ENCODE measurements at places on chromosomes 1 and 21.
A peak's percentile ranks its signal among the peaks of the same experiment; 100 is the strongest.

DNA sequence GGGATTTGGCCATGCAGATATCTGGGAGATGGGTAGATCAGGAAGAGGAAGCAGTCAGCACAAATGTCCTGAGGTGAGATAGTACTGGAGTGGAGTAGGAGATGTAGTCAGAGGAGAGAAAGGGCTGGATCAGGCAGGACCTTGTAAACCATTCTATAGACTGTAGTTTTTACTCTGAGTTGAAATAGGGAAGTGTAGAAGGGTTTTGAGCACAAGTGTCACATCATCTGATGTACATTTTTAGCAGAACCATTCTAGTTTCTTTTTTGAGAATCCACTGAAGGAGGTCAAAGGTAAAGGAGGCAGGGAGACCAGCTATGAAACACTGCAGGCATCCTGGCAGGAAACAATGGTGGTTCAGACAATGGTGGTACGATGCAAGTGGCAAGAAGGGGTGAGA is 194.6 kb upstream of the RRP15 start:
- no peak for DNase-seq

- peak; percentile 19 for DNase-seq
These were observed 1.4 kb upstream of the RBM15 start for GRCh38 chr1:110337704-110338308.

DNA sequence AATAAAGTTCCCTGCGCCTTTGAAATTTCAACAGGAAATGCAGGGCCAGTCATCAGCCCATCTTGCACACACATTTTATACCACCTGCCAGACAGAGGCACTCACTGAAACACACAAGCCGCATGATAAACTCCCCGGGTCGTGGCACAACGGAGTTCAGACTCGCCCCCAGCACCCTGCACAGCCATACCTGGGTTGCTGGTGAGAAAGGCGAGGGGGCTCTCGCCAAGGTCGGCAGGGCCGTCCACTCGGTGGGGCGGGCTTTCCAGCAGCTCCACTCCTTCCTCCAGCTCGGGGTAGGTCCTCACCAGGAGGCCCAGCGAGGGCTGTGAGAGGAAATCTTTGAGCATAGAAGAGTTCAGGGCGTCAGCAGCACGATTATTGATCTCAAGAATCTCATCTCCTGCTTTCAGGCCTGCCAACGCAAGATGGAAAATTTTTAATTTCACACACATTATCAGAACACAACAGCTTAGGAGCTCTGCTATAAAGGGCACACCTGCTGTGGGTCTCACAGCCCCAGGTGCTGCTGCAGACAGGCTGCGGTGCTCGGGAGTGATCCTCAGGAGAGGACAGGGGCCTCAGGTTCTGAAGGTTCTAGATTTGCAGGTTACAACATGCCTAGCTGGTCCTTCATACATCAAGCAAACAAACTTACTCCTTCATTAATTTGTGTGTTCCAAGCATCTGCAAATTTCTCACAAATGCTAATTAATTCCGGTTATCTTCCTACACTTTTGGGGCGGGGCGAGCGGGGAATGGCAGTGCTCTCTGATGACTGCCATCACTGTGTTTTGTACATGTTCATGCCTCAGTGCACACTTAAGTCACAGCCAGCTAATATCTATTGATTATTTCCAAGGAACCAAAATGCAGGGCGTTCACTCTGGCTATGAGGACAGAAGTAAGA is 144.2 kb upstream of the KRTAP19-8 start:
- DNase-seq = peak; percentile 30

DNA sequence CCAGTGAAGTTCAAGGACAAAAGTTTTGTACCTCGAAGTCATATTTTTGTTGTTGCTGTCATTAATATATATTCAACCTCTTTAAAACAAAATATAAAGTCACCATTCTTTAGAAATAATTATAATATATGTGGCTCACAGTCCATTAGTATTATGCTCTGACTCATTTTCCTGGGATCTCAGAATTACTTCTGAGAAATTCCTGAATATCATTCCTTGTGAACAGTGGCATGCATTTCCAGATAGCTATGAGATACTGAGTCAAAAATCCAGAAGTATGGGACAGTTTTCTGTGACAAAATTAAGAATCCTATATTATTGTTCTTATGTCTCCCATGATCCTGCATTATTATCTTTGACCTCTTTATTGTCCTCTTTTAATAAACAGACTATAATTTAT is 13.8 kb upstream of the RGS21 start:
- no peak for DNase-seq

DNA sequence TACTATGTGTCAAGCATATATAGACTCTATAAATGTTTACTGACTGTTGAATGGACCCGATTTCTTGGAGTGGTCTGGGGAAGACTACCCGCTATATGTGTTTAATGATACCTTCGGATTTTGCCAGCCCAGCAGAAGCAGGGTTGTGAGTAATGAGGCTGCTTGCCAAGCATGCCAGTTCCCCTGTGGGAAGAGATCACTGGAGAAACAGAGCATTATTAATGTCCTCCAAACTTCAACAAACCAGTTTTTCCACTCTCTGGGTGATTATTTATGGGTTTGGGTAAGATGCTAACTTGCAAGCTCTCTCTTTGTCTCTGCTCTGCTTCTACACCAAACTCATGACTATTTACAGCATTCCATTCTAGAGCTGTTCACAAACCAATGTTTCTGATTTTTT is 25.1 kb upstream of the PHGDH start:
- DNase-seq = no peak

DNA sequence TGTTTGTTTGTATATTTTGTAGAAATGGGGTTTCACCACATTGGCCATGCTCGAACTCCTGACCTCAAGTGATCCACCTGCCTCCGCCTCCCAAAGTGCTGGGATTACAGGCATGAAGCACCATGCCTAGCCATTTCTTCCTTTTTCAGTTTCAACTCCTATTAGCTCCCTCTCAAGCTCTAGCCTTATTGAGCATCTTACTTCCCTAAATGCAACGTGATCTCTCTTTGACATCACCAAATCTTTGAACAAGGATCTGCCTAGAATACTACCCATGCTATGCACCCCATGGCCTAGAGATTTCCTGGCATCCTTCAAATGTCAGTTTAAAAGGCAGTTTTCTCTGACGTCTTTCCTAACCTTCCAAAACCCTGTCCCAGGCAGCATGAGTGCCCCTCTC is 91.1 kb upstream of the NR5A2 start:
- DNase-seq = no peak

DNA sequence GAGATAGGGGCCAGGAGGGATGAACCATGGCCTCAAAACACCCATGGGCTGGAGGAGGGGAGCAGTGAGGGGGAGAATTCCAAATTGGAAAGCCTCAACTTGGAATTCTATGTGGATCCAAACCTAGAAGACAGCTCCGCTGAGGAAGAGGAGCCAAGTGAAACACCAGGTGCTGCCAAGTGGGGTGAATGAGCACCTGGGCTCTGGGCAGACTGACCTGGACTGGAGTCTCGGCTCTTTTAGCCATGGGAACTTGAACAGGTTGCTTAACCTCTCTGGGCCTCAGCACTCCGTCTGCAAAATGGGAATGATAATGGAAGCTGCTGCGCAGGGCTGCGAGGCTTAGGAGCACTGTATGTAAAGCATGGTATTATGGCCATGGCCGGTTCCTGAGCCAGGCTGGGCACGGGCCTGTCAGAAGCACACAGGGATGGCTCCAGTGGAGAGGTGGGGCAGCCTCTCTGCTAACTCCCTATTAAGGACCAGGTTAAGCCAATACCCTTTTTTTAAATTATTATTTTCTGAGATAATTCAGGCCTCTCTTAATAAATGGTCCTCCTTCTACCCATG is 81.5 kb downstream of the SYT2 start:
- no peak for DNase-seq

DNA sequence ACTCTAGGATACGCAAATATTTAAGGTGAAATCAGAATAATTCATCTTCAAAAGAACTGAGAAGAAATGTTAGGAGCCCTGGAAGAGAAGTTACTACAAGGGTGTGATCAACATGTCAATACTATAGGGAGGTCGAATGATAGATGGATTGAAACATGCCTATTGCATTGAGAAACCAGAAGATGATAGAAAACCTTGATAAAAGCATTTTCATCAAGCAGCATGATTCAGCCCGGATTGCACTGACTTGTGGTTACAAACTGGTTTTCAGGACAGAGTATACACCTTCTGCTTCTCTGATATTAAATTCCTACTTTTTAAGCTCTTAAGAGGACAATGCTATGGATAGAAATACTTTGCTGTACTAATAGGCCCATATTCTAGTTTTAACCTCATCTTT is 164.2 kb downstream of the FMN2 start:
- no peak for DNase-seq

GRCh38 chr21:27060190-27060589 is 93.3 kb upstream of the ADAMTS5 start:
- DNase-seq = no peak

DNA sequence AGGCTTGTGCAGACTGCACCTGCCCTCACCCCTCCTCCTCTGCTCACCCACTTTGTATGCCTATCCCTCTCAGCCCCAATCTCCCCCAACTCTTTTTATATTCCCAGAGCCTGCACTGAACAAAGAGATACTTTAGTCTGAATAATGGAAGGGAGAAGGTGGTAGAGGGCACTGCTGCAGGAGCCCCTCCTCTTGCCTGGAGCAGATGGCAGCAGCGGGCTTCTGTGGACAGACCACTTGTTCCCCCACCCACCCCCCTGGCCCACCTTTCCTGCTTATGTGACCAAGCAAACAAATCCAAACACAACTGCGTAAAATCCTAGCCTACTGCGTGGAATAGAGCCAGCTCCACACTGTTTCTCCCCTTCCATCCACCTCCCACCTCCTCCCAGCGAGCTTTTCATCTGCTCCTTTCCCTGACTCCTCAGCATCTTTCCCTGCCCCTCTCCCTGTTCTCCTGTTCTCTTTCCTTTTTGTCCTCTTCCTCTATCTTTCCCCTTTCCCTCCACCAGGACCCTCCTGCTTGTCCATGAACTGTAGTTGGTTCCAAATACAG is 27.5 kb downstream of the RGS8 start:
- no peak for DNase-seq

- DNase-seq = no peak
These were observed 107.3 kb downstream of the NMNAT2 start for GRCh38 chr1:183310753-183311479.

DNA sequence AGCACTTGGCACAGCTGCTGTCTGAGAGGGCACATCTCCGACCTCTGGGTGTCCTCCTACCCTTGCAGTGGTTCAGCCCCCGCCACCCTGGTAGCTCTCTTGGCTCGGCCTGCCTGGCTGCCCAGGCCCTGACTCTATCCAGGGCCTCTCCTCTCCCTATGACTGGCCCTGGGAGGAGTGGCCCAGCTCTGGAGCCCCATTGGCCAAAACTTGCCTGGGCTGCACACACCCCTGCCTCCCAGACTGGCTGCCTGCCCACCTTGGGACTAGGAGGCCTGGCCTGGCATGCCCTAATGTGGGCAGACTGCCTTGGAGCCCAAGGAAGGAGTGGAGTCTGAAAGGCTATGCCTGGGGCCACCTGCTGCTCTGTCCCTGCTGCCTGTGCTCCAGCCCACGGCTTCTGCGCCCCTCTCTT is 33.6 kb downstream of the ACOT11 start:
- no peak for DNase-seq

GRCh38 chr1:34884961-34885360 is 25.4 kb upstream of the SMIM12 start:
- DNase-seq = no peak

GRCh38 chr1:27561124-27561899 is 42.6 kb downstream of the AHDC1 start:
- no peak for DNase-seq

GRCh38 chr1:180327089-180327488 is 97.0 kb downstream of the LHX4 start:
- DNase-seq = no peak

DNA sequence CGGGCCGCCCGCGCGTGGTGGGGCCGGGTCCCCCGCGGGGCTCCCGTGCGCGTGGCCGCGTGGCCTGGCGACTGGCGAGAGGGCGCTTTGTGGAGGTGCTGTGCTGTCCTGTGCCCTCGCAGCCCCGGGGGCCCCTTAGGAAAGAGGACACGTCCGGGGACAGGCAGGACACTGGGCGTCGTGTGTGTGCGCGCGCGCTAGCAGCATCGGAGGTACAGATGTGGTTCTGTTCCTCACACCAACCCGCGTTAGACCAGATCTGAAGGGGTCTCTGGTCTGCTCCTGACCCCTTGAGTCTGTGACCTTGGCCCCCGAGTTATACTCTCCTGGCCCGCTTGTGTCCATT is 489 bp downstream of the ACTN2 start:
- DNase-seq = no peak

- DNase-seq = no peak
These were observed 13.6 kb downstream of the F11R start for GRCh38 chr1:161007369-161007768.

DNA sequence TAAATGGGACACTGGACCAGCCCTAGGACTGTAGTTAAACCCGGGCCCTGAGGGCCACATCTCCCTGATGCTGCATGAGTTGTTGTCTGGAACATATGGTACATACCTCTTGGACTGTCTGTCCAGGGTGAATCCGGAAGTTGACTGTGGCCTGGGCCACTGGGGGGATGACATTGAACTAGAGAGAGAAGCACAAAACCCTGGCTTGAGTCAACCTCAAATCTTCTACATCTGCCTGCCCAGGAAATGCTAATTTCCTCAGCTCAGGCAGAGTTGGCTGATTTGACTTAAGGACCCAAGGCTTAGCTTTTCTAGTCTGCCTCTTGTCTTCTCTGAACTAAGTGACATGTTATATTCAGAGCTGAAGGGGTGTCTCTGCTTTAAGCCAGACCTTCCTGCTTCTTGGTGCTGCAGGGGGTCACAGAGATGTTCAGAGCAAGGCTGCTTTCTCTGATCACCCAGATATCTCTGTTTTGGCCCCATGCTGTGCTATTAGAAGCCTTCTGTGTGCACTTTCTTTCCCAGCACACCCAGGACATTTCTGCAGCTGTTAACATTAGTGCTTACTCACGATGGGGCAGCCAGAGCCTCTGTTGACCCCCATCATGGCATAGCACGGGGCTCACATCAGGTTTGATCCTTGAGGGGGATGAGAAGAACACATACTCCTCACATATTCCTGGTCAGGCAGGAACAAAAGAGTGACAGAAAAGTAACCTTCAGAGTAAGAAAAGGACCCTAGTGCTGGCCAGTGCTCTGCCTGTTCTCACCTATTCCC is 9.6 kb downstream of the PM20D1 start:
- no peak for DNase-seq

GRCh38 chr1:117058810-117059209 is 1.3 kb upstream of the TTF2 start:
- no peak for DNase-seq

DNA sequence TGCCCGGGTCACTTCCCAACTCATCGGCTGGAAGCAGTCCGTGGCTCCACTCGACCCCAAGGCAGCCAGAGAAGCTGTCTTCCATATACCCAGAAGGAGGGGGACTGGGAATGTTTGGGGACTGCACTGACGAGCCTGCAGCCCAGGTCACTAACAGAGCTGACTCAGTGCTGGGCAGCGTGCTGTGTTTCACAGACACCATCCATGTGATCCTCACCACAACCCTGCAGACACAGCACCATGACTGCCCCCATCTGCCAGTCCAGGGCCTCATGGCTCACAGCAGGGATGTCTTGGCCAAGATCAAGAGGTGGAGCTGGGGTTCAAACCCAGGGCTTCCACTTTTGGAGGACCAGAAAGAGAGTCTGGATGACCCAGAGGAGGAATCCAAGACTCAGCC is 67.9 kb downstream of the KLHDC7A start:
- no peak for DNase-seq

GRCh38 chr1:227845147-227845458 is 29.6 kb downstream of the PRSS38 start:
- no peak for DNase-seq

Measured in activated T-helper 1 cell treated with anti-CD3 and anti-CD28 coated beads, Interleukin-2, amount 50 U/mL, for 16 hours (primary cell).